Hindlimb muscle (tissue), 1 donor: ENCODE measurements at places on chromosomes 1 and 21.

DNA sequence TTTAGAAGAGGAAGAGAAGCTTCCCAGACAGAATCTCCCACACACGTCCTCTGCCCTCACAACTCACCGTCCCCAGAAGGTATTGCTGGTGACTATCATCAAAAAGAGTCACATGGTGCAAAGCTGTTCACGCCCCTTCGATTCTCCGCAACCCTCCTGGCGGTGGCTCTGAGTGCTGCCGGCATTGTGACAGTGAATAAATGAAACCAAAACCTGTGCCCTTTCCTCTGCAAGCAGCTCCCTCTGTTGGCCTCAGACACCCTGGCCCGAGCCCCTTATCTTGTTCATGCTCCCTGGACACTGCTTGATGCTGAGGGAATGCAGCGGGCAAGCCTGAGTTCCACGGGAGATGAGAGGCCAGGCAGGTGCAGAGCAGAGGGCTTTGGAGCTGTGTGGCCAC is 510.3 kb downstream of the NPHP4 start:
- no peak for DNase-seq

- no peak for DNase-seq
Measured at GRCh38 chr1:76086597-76086996, 12.1 kb downstream of the ST6GALNAC3 start.

- DNase-seq, result no peak
Measured at GRCh38 chr1:32780005-32780404, 37.2 kb downstream of the YARS1 start.

- DNase-seq, result no peak
Measured at GRCh38 chr21:36735724-36736320, 36.9 kb downstream of the SIM2 start.

GRCh38 chr1:53542551-53542950 is 83.4 kb downstream of the DMRTB1 start:
- no peak for DNase-seq

DNA sequence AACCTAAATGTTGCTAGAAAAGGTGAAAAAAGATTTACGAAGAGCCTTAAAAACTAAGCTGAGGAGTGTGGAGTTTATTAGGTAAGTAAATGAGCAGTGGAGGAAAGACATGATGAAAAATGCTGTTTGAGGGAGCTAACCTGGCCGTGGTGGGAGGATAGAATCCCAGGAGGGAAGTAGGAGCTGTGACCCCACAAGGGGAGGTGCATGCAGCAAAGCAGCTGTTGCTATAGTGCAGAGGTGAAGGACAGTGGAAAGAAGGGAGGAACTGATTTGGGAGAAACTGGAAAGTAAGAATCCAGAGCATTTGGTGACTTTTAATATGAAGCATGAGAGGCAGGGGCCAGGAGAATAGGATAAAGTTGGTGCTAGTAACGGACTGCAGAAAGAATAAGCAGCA is 271.7 kb upstream of the ADGRL2 start:
- no peak for DNase-seq

- peak; percentile 83 for DNase-seq
Measured at GRCh38 chr1:23422241-23422877, 2.2 kb downstream of the TCEA3 start.

GRCh38 chr1:28323720-28324119 is 5.1 kb upstream of the MED18 start:
- DNase-seq, result no peak

DNA sequence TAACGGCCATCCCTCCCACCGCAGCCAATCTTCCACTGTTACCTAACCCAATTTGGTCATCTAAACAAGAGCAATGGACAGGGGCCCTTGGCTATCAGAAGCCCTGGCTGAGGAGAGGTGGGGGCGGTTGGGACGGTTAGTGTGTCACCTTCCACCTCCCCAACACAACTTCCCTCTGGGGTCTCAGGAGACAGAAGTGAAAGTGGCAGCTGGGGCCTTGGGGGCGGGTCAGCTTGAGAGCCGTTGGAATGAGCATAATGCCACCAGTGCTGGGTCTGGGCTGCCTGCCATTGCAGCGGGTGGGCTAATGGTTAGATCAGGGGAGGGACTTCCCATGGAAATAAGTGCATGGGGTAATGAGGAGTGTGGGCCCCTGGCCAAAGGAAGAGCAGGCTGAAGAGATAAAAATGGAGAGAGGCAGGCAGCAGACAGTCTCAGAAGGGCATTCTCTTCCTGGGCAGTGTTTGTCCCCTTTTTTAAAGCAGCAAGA is 7.9 kb downstream of the MEF2D start:
- no peak for DNase-seq

DNA sequence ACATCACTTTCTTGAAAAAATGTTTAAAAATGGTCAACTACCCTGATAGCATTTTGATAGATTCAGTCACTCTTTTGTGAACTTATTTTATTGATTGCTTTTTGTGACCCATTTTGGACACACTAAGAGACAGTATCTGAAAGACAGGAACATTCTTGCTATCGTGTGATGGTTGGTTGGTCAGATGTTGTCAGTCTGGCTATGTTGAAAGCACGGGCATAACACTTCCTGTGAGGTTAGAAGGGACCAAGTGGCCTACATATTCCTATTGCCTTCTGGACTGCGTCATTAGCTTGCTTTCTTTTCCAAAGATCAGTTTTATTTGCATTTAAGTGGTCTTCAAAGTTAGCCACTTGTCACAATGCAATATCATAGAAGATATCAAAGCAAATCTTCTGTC is 1.4 kb downstream of the OR2T6 start:
- DNase-seq, result no peak

GRCh38 chr1:17599954-17600300 is 60.4 kb downstream of the ARHGEF10L start:
- DNase-seq, result no peak

DNA sequence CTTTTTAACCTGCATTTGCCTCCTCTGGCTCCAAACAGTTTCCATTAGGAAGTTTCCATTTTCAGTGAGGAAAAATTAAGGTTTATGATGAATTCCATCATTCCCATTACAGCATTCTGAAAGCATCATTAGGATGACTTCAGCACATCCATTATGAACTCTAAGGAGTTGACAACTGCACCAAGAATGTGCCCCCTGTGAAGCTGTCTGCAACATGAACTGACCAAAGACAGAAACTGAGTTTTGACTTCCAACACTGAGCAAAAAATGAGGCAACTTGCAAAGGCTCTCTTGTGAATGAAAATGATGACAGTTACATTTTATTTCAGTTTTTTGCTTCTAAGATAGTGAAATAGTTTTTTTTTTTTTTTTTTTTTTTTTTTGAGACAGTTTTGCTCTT is 18.3 kb upstream of the KCNE1 start:
- DNase-seq, result no peak

DNA sequence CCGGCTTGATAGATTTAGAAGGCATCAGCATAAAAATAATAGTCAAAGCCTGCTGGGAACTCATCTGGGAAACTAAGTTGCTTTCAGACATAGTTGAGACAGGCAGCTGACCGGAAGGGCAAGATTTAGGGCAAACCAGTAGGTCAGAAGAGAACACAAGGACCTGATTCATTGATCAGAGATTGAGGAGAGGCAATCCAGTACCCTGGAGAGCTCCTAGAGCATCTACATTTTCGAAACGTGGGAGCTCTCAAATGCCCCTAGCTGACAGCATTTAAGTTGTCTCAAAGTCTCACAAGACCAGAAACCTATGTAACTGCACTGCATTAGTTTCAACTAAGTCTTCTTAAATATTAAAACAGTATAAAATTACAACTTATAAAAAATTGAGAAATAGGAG is 22.9 kb upstream of the MTF2 start:
- peak; percentile 20 for DNase-seq

DNA sequence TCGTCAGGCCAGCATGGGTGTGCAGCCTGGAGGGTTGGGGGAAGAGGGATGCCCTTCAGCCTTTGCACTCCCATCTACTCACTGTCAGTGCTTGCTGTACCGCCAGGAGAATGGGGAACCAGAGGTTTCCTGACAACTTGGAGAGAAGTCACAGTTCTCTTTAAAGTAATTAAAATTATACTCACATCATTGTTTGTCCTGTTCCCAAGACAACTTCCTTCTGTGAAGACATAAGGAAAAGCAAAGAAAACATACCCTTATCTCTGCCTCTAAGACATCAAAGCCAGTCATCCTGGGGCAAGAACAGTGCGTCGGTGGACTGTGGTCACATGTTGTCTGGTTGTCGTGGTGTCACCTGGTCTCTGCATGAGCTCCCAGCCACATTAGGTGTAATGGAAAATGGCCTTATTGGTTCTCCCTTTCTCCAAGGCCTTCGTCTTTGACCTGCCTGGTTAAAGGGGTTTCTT is 17.6 kb downstream of the TRAF5 start:
- no peak for DNase-seq

DNA sequence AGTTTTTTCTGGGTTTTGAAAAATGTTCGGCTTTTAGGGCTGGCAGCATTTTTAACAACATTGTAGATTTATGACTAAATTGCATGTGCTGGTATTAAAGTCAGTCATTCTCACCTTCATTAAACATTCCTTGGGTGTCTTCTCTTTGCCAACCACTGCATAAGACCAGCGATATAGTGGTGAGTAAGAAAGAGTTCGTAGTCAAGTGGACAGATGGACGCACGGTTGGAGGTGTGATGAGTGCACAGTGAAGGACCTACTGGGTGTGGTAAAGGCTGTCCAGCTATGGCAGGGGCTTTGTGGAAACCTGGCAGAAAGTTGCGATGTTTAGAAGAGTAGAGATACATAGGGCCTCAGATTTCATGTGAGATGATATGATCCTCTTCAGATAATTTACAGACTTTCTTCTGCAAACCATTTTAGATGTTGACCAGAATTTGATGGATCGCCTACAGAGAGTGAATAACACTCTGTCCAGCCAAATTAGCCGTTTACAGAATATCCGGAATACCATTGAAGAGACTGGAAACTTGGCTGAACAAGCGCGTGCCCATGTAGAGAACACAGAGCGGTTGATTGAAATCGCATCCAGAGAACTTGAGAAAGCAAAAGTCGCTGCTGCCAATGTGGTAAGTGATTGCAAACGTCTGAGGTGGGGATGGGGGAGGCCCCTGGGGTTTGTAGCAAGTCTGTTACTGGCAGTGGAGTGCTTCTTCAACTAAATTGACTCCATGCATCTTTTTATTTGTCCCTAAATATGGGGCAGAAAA is 56.0 kb upstream of the LAMC2 start:
- DNase-seq, result no peak

DNA sequence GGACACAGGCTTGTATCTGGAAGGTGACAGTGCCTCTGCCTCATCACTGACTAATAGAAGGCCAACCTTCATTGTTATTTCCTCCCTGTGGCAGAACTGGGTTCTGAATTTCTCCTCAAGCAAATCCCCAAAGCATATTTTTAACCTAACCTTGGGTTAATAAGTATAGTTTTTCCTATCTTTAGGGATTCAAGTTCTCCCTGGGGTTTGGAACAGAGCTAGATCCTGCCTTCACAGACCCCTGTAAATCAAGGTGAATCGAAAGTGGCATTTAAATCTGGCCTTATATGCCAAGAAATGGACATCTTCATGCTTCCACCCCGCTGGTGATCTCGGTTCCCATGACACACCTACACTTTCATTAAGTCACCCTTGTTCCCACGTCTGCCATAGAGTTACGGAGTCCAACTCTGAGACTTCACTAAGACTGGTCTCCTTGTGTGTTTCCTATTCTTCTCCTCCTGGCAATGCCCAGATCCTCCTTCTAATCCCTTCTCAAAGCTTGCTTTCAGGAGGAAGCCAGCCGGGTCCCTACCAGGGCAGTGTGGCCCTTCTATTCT is 4.3 kb upstream of the CHI3L2 start:
- DNase-seq, result no peak
